Gastroesophageal sphincter (tissue), 4 donors: ENCODE measurements at places on chromosomes 3 and 15. TPM values are rescaled to one million over a fixed set of nuclear protein-coding genes. Genes with fewer than 3 reads are reported as not detected.

GRCh38 chr15:45314960-45315359, 62.9 kb downstream of the SLC28A2 start:
- ATAC-seq: no peak

DNA sequence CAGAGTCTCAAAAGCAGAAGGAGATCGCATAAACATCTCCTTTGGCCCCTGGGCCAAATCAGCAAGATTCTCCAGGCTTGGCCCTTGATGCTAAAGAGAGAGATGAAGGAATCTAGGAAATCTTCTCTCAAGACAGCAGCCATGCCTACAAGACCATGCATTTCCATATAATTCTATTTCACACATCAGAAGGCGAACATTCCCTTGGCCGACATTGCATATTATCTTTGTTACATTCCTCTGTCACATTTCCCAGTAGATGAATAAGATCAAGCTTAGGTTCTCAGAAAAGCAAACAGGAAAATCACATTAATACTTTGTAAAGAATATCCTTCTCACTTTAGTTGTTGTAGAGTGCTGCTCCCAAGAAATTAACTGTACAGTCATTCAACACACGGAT, 21.3 kb downstream of the GASK1A start:
- ATAC-seq: no peak

WDR73 gene
- total RNA-seq: 12.6 TPM

ADGRG7 gene
- total RNA-seq: not detected

GRCh38 chr3:67302489-67302888, 304.4 kb downstream of the KBTBD8 start:
- ATAC-seq: no peak

RLBP1 gene
- not detected for total RNA-seq

- no peak for ATAC-seq
These were observed 621.9 kb upstream of the CCDC54 start for GRCh38 chr3:106755336-106755735.

SAMMSON gene
- 2.3 TPM for total RNA-seq

DNA sequence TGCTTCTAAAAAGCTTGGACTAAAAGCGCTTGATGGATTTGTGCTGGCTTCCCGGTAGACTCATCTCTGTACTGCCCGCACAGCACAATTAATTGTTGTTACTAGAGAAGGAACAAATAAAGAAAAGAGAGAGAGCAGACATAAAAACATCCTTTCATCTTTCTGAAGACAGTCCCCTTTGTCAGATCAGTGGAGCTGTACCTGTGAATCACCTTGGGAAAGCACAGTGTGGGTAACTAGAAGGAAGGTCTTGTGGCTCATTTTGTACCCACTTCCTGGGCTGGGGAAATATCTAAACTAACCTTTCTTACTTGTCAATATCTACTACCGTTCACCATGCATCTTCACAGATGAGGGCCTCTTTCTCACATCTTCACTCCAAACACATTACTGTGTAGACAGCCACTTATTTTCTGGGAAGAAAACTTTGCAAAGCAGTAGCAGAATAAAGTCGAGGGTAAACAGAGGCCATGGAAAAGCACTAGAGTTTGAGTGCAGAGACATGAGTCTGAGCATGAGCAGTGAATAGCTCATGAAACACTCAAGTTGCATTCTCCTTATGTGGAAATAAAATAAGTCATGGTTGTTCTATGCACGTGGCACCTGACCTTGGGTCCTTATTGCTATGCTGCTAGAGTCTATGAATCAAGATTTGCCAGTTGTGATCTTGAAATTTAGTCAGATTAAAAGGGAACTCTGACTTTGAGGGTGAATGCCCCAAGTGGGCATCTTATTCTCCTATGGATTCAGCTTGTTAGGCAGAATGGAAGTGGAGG, 169.3 kb downstream of the LPP start:
- ATAC-seq: no peak

- no peak for ATAC-seq
These were observed 111.3 kb downstream of the PIK3R4 start for GRCh38 chr3:130635285-130635684.

DNA sequence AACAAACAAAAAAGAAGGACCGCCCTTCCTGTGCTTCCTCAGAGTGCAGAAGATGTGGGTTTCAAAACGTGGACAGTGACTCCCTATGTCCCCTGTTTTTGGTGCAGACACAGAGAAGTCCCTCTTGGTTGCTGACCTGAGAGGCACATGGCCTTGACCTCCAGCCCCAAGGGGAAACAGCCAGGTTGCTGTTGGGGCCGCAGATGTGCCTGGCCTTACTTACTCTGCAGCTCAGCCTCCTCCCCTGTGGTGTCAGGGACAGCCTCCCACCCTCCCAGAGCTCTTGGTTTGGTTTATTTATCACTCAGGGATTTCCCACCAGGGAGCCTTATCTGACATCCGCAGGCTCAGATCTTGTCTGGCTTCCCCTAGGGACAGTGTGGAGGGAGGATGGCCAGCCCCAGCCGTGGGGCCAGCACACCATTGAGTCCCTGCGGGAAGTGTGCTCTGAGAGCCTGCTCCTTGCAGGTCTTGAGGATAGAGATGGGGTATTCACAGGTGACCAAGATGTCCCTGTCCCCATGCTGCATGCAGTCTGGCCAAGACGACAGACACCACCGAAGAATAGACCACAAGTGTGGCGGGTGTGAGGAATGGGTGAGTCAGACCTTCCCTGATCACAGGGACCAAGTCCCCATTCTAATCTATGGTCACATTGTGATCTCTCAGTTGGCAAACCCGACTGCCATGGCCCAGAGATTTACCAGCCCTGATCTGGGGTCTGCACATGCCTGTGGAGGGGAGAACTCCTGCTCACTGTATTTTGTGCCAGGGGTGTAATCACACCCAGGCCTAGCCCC, 134.3 kb upstream of the ABHD17C start:
- ATAC-seq: no peak
